ENCODE measurements at places on chromosomes 6 and 20. TPM values are rescaled to one million over a fixed set of nuclear protein-coding genes. Genes with fewer than 3 reads are reported as not detected.

DNA sequence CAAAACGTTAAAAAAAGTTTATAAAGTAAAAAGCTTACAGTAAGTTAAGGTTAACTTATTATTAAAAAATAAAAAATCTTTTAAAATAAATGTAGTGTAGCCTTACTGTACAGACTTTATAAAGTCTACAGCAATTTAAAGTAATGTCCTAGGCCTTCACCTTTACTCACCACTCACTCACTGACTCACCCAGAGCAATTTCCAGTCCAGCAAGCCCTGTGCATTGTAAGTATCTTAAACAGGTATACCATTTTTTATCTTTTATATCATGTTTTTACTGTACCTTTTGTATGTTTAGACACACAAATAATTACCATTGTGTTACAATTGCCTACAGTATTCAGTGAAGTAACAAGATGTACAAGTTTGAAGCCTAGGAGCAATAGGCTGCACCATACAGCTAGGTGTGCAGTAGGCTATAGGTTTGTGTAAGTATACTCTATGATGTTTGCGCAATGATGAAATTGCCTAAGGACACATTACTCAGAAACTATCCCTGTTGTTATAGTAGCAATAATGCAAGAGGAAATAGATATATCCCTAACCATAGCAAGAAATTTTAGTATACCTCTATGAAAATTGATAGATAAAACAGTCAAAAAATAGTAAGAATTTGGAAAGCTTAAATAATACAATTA lies 39.5 kb downstream of the FBXO5 start:
- no peak for DNase-seq

The TNF gene
- total RNA-seq: not detected

GRCh38 chr6:68757821-68758220 lies 122.7 kb downstream of the ADGRB3 start:
- no peak for DNase-seq

GRCh38 chr6:51414361-51414760 lies 595.7 kb downstream of the TFAP2B start:
- no peak for DNase-seq

DNA sequence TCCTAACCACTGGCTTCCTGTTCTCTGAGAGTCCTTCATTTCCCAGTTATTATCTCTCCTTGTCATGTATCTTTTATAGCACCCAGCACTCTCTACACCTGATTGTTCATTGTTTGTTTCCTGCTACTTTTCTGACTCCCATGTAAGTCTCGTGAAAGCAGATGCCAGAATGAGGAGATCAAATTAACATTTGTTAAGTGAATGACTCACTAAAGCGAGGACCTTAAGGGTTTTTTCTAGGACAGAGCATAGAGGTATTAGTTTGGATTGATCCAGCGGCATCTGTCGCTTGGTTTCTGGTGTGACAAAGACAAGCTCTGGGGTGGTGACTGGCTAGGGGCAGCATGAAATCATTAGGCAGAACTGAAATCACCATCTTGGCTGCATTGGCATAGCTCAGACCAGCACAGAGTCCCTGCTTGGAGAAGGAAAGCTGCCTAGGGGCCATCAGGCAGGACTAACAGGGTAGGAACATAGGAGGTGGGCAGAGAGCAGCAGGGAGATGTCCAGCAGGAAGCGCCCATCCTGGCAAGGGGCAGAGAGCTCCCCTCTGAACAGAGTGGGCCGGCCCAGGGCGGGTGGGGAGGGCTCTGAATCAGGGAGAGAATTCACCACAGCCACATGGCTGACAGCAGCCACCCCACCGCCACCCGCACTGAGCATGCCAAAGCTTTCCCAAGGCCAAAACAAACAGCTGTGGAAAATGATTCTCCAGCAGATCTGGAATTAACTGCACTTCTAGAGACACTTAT lies 97.1 kb upstream of the CEP85L start:
- peak; percentile 80 for DNase-seq

DNA sequence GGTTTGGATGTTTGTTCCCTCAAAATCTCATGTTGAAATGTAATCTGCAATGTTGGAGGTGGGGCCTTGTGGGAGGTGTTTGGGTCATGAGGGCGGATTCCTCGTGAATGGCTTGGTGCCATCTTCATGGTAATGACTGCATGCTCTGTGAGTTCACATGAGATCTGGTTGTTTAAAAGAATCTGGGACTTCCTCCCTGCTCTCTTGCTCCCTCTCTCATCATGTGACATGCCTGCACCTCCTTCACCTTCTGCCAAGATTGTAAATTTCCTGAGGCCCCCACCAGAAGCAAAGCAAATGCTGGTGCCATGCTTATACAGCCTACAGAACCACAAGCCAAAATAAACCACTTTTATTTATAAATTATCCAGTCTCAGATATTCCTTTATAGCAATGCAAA lies 250.3 kb upstream of the PLN start:
- DNase-seq: peak; percentile 21

DNA sequence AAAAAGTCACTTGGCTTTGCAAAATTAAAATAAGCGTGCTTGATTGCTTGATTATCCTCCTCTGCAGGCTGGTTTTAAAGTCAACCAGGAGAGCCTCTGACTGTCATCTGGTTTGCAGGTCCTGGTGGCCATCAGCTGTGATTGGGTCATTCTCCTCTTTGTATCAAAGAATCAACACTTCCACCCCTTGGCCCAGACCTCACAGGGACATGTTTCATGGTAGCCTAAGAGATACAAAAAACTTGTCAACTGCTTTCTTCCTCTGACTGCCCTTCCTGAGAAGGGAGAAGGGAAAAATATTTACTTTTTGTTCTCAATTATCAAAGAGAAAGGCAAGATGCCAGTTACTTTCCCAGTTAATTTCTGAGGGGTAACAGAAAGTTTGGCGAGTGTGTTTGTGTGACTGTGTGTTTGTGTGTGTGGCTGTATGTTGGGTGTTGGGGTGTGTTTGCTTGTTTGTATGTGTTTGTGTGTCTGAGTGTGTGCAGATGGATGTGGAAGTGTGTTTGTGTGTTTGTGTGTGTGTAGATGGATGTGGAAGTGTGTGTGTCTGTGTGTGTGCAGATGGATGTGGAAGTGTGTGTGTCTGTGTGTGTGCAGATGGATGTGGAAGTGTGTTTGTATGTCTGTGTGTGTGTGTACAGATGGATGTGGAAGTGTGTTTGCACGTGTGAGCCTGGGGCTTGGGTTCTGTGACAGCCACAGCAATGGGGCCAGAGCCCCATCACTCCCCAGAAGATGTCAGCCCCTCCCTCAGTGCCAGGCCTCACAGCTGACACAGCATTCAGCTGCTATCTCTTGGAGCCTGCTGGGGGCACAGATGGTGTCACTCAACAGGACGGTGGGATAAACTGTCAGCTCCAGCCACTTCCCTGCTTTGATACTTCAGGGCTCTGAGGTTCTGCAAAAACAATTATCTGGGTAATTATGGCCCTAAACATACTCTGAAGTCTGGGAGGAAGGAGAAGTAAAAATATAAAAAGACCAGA lies 98.6 kb upstream of the RNF24 start:
- no peak for DNase-seq

DNA sequence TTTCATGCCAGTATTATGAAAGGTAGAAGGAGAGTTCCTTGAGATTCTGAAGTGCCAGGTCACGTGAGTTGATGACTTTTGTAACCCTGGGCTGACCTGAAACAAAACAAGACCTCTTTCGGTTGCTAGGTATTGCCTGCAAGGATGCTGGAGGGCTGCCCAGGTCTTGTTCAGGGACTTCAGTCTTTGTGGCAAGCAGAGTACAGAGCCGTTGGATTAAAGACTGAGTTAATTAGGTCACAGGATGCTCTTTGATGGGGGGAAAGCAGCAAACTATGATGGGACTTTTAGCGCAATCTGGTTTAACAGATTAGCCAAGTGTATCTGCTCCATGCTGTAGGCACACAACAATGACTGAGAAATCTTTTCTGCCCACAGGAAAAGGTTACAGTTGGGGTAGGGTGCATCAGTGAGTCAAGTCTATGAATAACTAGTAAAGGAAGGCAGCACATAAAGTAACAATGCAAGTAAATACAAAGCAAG lies 12.8 kb upstream of the ELOVL5 start:
- peak; percentile 56 for DNase-seq

GRCh38 chr20:25160897-25161296 lies 34.6 kb upstream of the ENTPD6 start:
- no peak for DNase-seq

- peak; percentile 90 for DNase-seq
Observed at GRCh38 chr6:34236443-34237315, at the start of gene HMGA1. TSS of gene HMGA1 (plus strand) at chr6:34236873. CDS start at chr6:34240781, 3,908 bp downstream.

GRCh38 chr6:50143011-50143719 lies 93.4 kb upstream of the DEFB112 start:
- DNase-seq: peak; percentile 27

The BPHL gene
- 20.6 TPM for total RNA-seq

GRCh38 chr20:61742097-61742825 lies 323.4 kb downstream of the TAF4 start:
- DNase-seq: no peak

- DNase-seq: no peak
Observed at GRCh38 chr6:167660944-167661551, 165.7 kb upstream of the AFDN start.

The KIF25 gene
- 0.26 TPM for total RNA-seq

The ARG1 gene
- not detected for total RNA-seq

The TFAP2D gene
- total RNA-seq: not detected

GRCh38 chr6:116631379-116631990 lies 15.2 kb downstream of the RSPH4A start:
- no peak for DNase-seq

DNA sequence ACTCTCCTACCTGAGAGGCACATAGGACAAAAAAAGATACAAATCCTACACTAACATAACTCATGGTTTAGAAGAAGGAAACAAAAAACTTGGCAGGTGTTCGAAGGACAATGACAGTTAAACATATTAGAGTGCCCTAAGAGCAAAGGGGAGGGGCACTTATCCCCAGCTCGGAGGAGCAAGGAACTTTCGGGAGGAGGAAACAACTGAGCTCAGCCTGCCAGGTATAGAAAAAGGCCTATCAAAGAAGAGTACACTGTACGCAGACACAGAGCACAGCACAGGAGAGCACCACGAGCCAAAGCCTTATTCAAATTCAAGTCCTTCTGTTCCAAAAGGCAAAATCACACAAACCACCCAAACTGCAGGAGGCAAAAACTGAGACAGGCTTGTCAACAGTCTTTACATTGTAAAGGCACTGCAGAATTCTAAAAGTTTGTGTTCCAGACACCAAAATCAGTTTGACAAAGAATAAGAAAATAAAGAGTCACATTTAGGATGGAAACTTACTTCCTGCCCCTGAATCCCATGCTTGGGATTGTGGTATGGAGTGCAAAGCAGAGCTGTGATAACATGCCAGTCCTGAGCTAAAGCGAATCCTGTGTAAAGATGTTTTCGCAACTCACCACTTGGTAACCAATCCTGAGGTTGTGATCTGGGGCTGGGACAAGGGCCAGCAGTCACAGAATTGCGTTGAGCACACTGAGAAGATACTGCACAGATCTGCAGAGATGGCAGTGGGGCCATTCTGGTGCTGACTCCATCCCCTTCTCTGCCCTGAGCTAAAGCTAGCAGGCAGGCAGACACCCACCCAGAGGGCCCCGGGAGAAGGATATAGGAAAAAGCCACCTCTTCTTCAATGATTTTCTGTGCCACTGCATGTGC lies 108.6 kb downstream of the CHD6 start:
- peak; percentile 61 for DNase-seq

DNA sequence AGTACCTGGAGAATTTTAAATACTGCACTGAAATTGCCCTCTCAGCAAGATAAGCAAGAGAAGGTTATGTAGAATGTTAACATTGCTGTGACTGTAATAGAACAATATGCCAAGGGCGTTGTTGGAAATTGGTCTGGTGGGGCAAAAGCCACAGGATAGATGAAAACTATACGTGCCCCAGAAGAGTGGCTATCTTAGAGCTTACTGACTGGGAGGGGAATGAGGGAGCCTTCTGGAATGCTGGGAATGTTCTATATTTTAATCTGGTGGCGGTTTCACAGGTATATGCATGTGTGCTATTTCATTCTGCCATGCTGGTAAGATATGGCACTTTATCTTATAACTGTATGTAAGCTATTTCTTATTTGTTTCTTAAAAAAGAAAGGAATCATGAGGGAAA lies 35.2 kb upstream of the YWHAB start:
- DNase-seq: no peak

GRCh38 chr6:57029213-57029612 lies 17.3 kb upstream of the KIAA1586 start:
- DNase-seq: no peak

The EGFL8 gene
- total RNA-seq: 0.99 TPM

The ATAT1 gene
- total RNA-seq: 3.9 TPM

The FOXQ1 gene
- 2.0 TPM for total RNA-seq

The EEF1A2 gene
- total RNA-seq: 1.7 TPM

The CNKSR3 gene
- 14.0 TPM for total RNA-seq

DNA sequence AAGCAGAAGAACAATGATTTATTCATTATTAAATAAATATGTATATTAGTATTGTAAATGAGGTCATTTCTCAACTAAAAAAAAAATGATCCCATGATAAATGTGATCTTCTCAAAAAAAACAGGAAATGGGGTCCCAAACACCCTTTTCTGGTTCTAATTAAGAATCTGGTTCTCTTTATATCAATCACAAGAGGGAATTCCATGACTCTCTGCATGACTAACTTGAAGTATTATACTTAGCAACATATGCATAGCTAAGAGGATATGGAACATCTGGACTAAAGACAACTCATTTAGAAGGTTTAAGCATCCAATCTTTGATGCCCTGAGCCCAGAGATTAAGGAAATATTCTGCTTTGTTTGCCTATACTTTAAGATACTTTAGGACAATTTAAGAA lies 89.7 kb upstream of the EMILIN3 start:
- peak; percentile 57 for DNase-seq

- peak; percentile 4 for DNase-seq
Observed at GRCh38 chr20:25148982-25149846, 46.3 kb upstream of the ENTPD6 start.

- no peak for DNase-seq
Observed at GRCh38 chr6:36367743-36368142, 19.7 kb downstream of the ETV7 start.

DNA sequence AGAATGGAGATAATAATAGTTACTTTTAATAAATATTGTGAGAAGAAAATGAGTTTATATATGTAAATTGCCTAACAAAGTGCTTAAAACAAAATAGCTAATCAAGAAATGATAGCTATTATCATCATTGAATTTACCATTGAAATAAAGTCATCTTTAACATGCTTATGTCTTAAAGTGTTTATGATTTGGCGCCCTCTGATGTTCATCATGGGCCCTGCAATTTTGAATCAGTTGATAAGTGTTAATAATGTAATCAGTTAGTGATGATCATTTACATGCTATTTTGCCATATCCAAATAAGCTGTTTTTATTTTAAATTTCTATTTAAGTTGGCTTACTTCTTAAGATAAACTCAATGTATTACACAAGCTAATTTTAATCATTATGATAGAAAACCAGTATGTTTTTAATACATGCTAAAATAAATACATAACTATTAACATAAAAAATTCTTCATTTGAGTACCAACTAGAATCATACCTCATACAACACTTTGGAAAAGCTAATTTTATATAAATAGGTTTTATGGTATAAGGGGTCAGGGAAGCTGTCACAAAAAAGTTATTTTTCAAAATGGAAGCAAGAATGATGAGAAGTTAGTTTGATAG lies 39.2 kb upstream of the TPD52L1 start:
- DNase-seq: peak; percentile 42
